CD8-positive, alpha-beta memory T cell (primary cell): ENCODE measurements at places on chromosomes 1 and 21. TPM values are rescaled to one million over a fixed set of nuclear protein-coding genes. Genes with fewer than 3 reads are reported as not detected.

Gene PDE4B
- 29.7 TPM for total RNA-seq

Gene MLLT11
- total RNA-seq, result 3.9 TPM

Gene TTC22
- 2.8 TPM for total RNA-seq

Gene GPR25
- 0.18 TPM for total RNA-seq

Gene KRTAP10-11
- not detected for total RNA-seq

Gene TPTE
- total RNA-seq, result not detected

Gene AMPD1
- not detected for total RNA-seq

Gene SPRR2E
- not detected for total RNA-seq

Gene RAB42
- 0.35 TPM for total RNA-seq

Gene LRRC53
- total RNA-seq, result not detected

Gene FTCD
- not detected for total RNA-seq

Gene SASS6
- total RNA-seq, result 13.1 TPM

Gene BCL10
- 27.1 TPM for total RNA-seq

Gene PLCH2
- total RNA-seq, result 2.5 TPM

Gene PCP4L1
- total RNA-seq, result not detected

Gene FALEC
- not detected for total RNA-seq

Gene AQP10
- not detected for total RNA-seq

Gene CFAP74
- not detected for total RNA-seq

Gene SLC5A9
- total RNA-seq, result not detected

Gene CD52
- 388 TPM for total RNA-seq

Gene SETSIP
- 0.39 TPM for total RNA-seq

Gene ASCL5
- not detected for total RNA-seq

Gene MAP3K6
- 7.1 TPM for total RNA-seq
